ENCODE measurements at places on chromosomes 16 and 17.

DNA sequence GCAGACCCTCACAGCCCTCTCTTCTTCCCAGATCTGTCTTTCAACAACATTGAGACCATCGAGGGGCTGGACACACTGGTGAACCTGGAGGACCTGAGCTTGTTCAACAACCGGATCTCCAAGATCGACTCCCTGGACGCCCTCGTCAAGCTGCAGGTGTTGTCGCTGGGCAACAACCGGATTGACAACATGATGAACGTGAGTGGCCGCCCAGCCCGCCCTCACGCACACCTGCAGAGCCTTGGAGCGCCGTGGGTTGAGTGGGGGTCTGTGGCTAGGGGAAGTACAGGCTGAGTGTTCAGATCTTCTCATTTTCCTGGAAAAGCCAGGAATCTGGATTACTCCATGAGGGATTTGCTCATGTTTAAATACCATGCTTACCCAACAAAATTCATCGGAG lies 15.2 kb downstream of the DRC3 start:
- no peak for DNase-seq

GRCh38 chr16:71364133-71364681 lies 5.7 kb downstream of the CALB2 start:
- DNase-seq, result no peak

DNA sequence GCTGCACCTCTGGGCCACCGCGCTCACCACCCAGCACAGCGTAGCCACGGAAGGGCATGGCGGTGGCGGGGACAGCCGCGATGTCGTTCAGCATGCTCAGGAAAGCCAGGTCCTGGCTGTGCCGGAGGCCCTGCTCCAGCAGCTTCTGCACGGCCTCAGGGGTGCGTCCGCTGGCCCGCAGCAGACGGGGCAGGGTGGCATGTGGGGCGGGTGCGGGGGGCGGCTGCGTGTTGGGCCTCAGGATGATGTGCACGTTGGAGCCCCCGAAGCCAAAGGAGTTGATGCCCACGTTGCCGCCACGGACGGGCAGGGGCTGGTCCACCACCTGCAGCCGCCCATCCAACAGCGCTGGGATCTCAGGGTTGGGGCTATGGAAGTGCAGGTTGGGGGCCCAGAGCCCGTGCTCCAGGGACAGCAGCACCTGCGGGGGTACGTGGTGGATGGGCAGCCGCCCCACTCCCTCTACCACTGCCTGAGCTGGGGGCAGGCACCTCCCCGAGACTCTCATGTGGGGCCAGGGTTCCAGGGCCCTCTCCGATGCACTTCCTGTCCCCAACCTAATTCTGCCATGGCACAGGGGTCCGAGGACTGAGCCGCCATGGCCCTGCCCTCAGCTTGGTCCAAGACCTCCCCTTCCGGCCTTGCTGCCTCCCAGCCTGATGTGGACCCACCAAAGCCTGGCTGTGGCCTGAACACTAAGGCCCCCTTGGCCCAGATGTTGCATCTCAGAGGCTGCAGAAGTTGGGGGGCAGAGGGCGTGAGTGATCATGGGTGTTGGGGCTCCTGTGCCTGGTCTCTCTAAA lies 6.6 kb downstream of the FASN start:
- DNase-seq, result no peak

GRCh38 chr16:85302848-85303353 lies 190.6 kb upstream of the CIBAR2 start:
- no peak for DNase-seq

DNA sequence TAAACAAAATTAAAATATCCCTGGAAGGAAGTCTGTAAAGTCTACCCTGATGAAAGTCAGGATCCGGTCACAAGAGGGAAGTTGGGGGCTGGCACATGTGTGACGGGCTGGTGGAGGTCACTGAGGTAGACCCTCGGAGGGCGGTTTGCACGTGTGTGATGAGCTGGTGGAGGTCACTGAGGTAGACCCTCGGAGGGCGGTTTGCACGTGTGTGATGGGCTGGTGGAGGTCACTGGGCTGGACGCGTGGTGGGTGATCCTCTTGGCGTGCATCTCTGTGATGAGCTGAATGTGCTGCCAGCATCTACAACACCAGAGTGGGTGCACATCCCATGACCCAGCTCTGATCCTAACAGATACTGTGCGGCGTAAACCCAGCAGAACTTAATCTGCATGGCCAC lies 43.7 kb upstream of the METRNL start:
- no peak for DNase-seq

DNA sequence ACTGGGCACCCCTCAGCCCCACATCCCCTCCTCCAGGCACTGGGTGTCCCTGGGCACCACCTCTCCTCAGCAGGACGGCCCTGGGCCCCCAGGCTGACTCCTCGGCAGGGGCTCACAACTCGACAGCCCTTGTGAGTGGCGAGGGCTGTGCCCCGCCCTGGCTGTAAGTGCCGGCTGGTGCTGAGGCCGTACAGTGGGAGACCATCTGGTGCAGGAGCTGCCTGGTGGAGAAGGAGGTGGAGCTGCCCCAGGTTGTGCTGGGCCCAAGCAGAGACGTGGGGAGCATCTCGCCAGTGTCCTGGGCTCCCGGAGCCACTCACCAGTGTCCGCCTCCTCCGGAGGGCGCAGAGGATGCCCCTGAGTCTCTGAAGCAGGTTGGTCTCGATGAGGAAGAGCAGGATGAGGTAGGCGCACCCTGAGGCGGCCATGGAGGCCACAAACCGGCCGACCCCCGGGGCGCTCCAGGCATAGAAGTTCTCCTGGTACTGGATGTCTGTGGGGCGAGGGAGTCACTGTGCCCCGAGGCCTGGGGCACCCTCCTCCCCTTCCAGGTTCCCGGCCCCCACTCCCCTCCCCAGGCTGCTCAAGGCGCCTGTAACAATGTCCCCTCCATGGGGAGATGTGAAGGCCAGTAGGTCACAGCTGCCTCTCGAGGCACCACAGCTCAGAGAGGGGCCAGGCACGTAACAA lies 15.1 kb upstream of the RNPS1 start:
- no peak for DNase-seq

GRCh38 chr17:59892251-59892923 lies 356 bp downstream of the TUBD1 start:
- DNase-seq, result no peak

DNA sequence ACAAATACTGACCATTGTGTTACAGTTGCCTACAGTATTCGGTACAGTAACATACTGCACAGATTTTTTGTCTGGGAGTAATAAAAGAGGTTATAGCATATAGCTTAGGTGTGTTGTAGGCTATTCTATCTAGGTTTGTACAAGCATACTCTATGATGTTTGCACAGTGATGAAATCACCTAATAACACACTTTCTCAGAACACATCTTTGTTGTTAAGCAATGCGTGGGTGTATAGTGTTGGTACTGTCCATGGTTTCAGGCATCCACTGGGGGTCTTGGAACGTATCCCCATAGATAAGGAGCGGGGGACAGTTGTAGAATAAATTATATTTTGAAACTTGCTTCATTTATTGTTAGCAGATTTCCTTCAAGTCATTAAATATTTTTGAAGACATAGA lies 293.3 kb upstream of the TBX2 start:
- DNase-seq, result no peak

GRCh38 chr16:396199-396598 lies 800 bp upstream of the NME4 start:
- no peak for DNase-seq

- no peak for DNase-seq
These were observed 20.2 kb downstream of the NGFR start for GRCh38 chr17:49515196-49515770.

DNA sequence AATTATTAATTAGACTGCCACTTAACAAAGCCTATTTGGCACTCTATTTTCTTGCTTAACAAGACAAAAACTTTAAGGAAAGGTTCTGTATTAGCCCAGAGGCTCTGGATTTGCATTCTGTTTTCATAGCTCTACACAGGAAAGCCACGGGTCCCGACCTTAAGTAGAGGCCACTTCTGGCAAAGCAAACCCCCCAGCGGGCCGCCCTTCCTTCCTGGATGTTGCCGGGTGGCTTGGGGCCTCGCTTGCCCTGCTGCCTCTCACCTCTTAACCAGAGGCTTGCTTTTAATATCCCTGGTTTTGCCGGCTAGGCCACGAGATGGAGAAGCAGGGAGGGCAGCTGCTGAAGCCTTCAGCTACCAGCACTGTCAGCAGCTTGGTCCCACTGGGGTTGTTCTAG lies 4.4 kb downstream of the RTN4RL1 start:
- DNase-seq, result no peak

GRCh38 chr17:54933921-54934320 lies 33.3 kb downstream of the TOM1L1 start:
- DNase-seq, result no peak

DNA sequence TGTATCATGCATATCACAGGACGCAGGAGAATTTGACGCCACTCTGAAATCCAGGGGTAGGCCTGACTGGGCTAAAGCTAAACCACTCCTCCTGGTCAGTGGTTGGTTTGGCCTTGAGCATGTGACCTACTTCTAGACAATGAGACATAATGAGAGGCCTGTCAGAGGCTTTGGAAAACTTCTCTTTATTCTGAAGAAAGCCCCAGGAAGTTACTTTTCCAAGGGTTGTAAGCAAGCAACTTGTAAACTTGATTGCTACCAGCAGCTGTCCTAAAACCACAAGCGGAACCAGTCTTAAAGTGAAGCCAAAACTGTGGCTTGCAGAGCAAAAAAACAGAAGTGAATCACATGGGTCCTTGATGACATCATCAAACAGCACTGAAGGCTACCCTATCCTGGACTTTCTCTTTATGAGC lies 138.2 kb upstream of the COX10 start:
- no peak for DNase-seq

GRCh38 chr16:84662471-84662870 lies 14.2 kb downstream of the KLHL36 start:
- no peak for DNase-seq

GRCh38 chr16:66135421-66135831 lies 231.1 kb upstream of the CDH5 start:
- DNase-seq, result no peak

GRCh38 chr16:27547134-27547533 lies 2.6 kb downstream of the GTF3C1 start:
- DNase-seq, result no peak

- no peak for DNase-seq
These were observed 29.1 kb downstream of the CIBAR2 start for GRCh38 chr16:85083051-85083639.

GRCh38 chr16:86519649-86520316 lies 9.5 kb downstream of the FOXF1 start:
- peak; percentile 39 for DNase-seq

DNA sequence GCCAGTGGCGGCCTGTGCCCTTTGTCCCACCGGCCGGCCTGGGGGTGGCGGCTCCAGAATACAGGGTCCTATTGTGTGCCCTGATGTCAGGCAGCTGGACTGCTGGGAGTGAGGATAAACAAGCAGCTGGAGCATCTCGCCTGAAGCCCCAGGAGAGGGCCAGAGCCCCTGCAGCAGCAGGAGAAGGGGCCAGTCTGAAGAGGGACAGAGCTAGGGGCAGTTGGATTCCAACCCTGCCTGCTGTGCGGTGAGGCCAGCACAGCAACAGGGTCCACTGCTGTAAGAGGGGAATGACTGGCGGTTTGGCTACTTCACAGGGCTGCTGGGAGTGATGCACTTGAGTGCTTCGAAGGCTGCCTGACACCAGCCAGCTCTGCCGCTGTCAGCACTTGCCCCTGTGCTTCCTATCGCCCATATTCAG lies 25.0 kb downstream of the RAB11FIP4 start:
- DNase-seq, result no peak

DNA sequence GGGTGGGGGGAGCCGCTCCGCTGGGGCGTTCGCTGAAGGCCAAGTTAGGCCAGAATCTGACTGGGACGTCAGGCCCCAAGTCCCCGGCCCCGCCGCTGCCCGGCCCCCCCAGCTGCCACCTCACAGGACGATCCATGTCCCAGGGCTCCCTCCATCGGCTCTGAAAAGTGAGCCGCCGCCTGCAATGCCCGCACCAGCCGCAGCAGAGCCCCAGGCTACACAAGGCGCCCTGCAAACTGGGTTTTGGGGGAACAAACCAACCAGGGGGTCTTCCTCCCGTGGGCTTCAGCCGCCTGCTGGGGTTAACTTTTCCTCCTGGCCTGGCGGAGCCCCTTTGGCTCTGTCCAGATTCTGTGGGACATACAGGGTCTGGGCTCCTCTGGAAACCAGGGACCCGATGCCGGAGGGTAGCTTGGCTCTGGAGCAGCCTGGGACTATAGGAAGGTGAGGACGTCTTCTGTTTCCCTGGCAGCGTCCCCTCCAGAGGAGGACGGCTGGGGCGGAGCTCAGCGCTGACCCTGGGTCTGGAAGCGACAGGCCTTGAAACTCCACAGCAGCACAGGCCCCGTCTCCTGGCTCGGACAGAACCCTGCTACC lies 835 bp downstream of the NME4 start:
- no peak for DNase-seq

DNA sequence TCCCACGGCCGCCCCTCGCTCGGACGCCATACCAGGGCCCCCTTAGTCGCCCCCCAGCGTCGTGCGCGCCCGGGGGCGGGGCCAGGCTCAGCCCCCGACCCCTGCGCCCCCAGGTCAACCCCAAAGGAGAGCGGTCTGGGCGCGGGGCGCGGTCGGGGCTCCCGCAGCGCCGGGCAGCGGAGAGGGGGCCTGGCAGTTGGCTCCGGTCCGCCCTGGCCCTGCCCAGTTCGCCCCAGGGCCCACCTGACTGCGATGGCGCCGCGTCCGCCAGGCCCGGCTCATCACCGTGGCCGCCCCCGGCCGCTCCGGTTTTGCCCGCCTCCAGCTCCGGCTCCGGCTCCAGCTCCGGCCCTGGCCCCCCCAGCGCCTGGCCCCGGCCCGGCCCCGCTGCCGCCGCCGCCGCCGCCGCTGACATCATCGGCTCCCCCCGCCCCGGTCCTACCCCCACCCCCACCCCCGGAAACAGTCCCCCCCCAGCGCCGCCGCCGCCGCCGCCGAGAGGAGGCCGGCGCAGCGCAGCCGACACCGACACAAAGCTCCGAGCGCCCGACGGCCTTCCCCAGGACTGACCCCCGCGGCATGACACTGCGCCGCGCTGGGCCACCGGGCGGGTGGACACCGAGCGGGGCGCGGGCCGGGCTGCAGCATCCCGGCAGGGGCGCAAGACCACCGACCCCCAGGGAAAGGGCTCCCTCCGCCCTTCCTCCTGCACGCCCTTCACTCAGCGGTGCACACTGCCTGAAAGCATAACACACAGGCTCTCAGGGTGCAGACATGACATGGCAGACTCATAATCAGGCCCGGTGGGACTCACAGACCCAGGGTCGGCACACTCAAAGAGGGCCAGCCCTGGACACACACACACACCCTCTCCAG lies at the start of gene ZBTB4:
TSS of gene ZBTB4 (minus strand) at position 419 of the 876 bp plus-strand sequence. CDS start 12,830 bp downstream, outside the sequence.
- peak; percentile 57 for DNase-seq

- DNase-seq, result no peak
These were observed 187.0 kb downstream of the ZFHX3 start for GRCh38 chr16:72860726-72861562.

- no peak for DNase-seq
These were observed 16.9 kb downstream of the CREBBP start for GRCh38 chr16:3863587-3863986.
